ENCODE measurements at places on chromosomes 12 and 14.
A peak's percentile ranks its signal among the peaks of the same experiment; 100 is the strongest.

- DNase-seq: no peak
These were observed 1.4 kb downstream of the CALCOCO1 start for GRCh38 chr12:53725824-53726223.

DNA sequence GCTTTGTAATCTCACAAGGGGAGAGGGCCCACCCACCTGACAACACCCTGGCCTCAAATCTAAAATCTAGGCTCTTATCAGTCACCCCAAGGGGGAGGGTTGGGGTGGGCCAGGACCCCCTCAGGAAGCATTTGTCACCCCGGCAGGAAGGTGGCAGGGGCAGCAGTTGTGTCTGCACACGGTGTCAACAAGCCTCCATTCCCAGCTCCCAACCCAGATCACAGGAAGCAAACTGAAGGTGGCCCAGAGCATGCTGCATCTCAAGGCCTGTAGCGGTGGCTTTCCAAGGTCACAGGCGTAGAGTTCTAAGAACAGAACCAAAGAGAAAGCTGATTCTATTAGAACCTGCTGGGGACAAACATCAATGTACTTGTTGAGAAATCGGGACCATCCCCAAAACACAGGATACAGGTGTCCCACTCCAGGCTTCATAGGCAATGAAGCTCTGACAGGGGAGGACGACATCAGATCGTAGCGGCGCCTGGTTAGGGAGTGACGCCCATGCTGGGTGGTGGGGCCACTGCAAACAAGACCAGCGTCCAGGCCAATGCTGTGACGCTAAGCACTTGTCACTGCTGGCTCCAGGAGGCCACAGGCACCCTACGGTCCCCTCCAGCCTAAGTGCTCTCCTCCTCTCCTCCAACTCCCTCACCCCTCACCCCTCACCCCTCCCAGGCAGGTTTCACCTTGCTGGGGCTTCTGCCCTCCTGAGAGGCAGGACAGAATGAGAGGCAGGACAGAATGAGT is 52.9 kb downstream of the CCDC88C start:
- DNase-seq: no peak

DNA sequence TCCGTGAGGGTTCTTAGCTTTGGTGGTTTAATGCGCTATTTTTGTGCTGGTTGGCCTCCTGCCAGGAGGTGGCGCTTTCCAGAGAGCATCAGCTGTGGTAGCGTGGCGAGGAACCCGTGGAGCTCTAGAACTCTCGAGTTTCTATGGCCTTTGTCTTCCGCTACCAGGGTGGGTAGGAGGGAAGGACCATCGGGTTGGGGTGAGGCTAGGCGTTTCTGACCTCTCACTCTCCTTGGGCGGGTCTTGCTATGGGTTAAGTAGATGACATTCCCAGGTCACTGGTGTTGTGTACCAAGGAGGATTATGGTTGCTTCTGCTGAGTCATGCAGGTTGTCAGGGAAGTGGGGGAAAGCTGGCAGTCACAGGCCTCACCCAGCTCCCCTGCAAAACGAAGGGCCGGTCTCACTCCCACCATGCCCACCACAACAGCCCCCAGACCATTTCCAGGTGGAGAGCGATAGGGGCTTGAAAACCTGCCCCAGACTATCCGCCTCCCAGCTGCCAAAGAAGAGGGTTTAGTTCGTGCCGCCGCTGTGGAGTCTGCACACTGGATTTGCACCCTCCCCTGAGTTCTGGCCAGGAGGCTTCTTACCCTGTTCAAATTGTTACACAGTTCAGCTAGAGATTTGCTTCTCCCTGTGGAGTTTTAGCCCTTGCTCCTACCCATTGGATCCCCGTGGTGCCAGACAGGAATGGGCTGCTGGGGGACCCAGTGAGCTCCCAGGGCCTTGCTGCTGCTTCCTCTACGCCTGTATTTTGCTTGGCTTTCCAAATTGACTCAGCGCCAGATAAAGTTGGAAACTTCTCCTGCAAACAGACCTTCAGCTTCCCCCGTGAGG is 21.9 kb downstream of the RNFT2 start:
- peak; percentile 45 for DNase-seq

GRCh38 chr14:70188322-70188658 is 461 bp downstream of the SLC8A3 start:
- DNase-seq: no peak

GRCh38 chr12:42677461-42677860 is 87.9 kb upstream of the PRICKLE1 start:
- no peak for DNase-seq

DNA sequence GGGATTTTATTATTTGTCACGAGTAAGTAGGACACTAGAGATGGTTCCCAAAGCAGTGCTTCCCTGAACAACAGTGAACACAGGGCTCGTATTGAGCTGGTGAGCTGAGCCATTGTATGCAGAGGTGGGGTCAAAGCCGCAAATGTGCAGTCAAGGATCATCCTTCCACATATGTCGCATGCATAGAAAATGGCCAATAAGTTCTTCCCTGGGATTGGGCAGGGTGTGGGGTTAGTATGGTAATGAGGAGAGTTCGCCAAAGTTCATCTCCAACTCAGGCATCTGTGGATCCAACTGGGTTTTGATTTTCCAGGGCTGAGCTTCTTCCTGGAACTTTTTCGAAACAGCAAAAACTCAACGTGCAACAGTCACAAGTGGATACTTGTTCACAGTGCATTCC is 86.6 kb downstream of the CMKLR1 start:
- DNase-seq: no peak

DNA sequence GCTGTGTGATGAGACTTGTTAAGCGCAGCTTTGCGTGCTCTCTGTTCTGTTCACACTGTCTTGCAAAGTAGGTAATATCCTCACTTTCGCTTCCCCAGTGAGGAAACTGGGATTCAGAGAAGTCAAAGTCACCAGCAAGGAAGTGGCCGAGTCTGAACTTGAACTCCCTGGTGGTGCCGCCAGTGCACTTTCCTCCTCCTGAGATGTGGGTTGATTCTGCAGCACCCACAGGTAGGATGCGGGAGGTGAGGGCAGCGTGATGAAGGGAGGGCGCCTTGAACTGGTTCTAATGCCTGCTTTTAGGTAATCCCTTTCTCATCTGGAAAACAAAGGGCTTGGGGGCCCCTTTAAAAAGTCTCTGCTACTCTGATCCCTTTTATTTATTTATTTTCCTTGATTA is 54.9 kb upstream of the IGF1 start:
- DNase-seq: no peak

- no peak for DNase-seq
These were observed 274.8 kb downstream of the DPF3 start for GRCh38 chr14:72619111-72619571.

GRCh38 chr12:18810537-18811253 is 72.8 kb downstream of the CAPZA3 start:
- DNase-seq: no peak

- no peak for DNase-seq
These were observed 118.6 kb downstream of the CCDC91 start for GRCh38 chr12:28308891-28309290.

DNA sequence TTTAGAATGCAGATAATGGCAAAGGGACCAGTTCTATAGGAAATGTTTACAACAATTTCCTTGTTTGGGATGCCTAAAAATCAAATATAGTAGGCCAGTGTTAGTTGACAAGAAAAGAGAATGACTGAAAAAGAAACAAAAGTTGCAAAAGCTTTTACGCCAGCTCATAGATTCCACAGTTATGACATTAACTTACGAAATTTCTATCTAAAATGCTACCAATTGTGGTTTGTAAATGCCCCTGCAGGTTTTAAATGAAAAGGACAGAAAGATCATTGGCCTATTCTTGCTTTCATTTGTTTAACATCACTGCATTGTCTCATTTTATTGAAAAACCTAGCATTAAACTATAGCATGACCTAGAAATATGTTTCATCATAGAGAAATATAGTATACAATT is 345.8 kb downstream of the CCDC91 start:
- no peak for DNase-seq

DNA sequence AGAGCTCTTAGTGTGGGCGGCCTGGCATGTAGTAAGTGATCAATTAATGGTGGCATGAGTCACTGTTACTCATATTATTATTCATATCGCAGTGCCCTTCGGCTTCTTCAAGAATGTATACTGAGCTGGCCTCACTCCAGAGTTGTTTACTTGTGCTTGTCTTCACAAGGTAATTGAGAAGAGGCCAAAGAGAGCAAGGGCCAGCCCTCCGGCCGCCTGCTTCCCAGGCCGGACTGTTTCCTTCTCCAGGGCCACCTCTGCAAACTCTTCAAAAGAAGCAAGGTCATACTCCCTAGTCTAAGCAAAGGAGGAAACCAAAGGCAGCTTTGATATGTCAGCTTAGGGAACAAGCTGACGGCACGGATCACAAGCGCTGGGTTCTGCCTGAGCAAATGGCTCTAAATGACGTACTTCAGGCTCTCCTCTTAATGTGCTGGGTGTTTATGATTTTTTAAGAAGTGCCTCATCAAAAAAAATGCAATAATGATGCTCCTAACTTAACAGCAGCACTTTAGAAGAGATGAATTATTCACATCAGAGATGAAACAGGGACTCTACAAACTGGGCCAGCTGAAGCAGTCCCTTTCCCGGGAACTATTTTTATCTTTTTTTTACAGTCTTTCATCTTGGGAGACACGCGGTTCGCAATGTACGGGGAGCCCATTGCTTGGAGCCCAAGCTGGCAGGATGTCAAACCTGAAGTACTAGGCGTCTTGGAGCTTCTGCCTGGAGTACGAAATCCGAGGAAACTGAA is 65.6 kb upstream of the DLK1 start:
- DNase-seq: no peak

- no peak for DNase-seq
These were observed 2.6 kb upstream of the CNOT2 start for GRCh38 chr12:70240673-70241072.

- DNase-seq: no peak
These were observed 2.4 kb upstream of the AEBP2 start for GRCh38 chr12:19436931-19437330.

- no peak for DNase-seq
These were observed 1003.9 kb downstream of the FLRT2 start for GRCh38 chr14:86533834-86534233.

DNA sequence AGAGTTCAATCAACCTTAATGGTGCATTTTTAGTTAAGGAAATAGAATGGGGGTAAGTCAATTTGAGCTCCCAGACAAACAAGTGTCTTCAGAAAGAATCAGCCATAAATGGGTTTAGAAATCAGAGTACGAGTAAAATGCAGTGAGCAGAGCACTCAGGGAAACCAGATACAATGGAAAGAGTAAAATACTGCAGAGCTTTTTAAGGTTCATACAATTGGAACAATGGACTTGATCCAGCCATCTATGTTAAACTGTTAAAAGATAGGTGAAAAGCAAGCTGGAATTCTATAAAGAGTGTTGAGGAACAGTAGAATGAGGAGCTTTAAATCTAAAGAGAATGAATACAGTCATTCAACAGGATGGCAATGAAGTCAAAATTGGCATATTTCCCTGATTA is 23.8 kb upstream of the PCNX4 start:
- DNase-seq: no peak

DNA sequence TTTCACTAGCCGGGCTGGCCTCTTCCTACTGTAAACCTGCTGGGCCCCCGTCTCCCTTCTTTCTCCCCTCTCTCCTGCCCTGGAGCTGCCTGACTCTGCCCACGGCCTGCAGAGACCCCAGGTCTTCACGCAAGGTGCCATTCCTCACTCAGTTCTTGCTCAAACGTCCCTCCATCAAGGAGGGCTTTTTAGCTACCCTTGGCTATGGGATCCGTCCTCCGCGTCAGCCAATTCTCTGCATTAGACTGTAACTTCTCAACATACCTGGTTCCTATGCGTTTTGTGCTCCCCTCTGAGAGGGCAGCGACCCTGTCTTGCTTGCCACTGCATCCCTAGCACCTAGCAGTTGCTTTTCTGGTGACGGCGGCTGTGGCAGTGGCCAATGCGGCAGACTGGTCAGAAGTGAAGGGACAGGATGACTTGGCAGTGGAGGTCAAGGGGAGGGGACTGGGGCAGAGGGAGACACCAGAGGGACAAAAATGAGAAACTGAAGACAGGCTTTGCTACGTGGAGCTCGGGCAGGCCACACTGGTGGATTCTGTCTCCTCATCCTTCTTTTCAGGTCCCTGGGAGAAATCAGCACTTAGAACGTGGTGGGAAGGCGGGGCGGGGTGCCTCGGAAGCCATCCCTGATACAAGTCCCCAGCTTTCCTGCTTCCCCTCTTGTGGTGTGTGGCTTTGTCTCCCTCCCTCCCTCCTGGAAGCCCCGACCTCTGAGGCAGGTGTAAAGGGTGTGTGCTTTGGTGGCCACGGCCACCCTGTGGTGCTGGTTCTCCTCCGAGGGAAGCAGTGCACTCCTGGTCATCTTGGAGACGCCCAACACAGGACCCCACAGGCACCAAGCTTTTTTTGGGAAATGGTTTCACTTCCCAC is 1.8 kb downstream of the B3GNT4 start:
- DNase-seq: no peak

DNA sequence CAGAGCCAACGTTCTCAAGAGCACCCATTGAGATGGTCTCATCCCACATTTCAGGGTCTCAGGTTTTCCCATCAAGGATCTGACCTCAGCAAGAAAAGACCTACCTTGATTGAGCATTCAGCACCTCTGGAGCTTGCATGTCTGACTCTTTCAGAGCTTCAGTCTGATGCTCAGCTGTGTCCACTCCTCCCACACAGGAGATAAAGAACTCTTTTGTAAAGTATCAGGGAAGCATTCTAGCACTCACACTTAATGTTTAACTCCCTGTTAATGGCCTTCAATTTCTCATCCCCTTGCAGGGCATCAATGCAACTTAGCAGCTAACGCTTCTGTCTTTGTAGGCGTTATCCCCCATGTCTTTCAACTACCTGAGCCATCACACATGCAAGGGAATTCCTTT is 124.1 kb downstream of the GALC start:
- DNase-seq: no peak

DNA sequence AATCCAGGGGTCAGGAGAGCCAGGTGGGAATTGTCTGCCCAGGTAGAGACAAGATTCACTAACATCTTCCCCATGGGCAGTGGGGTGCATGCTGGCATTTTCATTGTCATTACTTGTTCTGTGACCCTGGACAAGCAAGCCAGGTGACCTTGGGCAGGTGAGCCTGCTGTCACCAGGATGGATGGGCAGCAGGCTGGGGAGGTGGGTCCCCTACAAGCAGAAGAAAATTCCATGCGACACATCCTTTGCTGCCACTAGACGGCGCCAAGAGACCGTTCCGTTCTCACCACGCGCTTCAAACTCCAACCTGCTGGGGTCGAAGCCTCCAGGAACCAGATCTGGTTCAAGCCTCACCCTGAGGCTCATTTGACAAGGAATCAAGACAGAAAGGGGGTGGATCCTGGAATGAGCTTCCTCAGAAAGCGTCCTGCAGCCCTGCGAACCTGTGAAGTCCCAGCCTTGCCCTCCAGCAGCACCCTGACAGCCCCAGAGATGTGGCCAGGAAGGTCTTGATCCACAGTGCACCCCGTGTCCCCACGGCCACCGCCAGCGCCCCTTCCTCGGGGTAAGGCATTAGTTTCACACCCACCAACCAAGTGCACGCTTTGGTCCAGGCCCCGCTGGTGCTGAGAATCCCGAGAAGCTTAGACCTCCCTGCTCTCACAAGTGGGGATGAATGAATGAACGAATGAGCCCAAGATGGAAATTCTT is 3.2 kb upstream of the DYNC1H1 start:
- peak; percentile 83 for DNase-seq

GRCh38 chr14:32986791-32987540 is 48.3 kb downstream of the NPAS3 start:
- DNase-seq: no peak

- DNase-seq: no peak
These were observed 12.5 kb downstream of the SYT10 start for GRCh38 chr12:33427071-33427470.

Measured in stimulated activated CD8-positive, alpha-beta memory T cell treated with anti-CD3 and anti-CD28 coated beads, Interleukin-4, amount 100 ng/mL, for 48 hours (primary cell).